ENCODE measurements at places on chromosomes 1 and 21.

DNA sequence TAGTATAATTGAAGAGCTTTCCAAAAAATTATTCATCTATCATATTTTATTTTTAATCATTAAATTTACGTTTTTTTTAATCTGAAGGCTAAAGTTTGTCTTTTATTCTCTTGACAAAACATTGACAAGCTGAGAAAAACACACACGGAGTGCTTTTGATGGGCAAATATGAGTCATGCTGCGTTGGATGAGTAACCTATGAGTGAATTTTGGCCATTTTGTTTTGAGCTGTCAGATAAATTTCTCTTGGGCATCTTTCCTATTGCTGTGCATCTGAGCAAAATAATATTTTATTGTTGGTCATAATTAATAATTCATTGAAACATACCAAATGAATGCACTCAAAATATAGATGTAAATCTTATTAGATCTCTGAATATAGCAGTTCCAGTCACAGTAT is 1144.1 kb upstream of the ADGRL2 start:
- DNase-seq: peak; percentile 11

GRCh38 chr1:85576266-85576641 is 4.3 kb upstream of the CCN1 start:
- no peak for DNase-seq

DNA sequence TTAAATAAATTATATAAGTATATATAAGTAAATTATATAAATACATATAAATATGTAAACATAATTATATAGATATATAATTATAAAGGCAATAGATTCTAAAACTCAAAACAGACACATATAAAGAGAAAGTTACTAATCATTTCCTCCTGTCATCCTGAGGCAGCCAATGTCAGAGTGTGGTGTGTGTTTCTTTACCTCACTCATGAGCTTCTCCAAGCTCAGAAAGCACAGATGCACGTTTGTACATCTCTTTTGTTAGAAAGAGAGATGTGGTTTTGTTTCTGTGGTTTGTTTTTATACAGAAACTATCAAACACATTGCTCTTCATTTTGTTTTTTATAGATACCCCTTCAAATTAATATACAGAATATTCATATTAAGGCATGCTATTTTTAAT is 594.8 kb downstream of the USP25 start:
- DNase-seq: no peak

GRCh38 chr1:200438911-200439310 is 29.1 kb upstream of the ZNF281 start:
- no peak for DNase-seq

DNA sequence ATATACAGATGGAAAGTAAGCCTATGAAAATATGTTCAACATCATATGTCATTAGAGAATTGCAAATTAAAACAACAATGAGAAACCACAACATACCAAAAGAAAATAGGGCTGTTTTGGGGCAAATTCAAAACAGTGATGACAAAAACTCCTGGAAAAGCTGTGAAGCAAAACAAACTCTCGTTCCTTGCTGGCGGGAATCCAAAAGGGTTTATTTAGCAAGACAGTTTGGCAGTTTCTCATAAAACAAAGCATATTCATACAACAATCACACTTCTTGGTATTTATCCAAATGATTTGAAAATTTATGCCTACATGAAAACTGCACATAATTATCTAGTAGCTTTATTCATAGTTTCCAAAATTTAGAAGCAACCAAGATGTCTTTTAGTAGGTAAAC is 44.4 kb downstream of the COL11A1 start:
- no peak for DNase-seq

- no peak for DNase-seq
These were observed 57.5 kb downstream of the TENT5C start for GRCh38 chr1:117663156-117663902.

GRCh38 chr1:159647616-159648015 is 60.0 kb downstream of the APCS start:
- no peak for DNase-seq

GRCh38 chr1:227725046-227725445 is 10.1 kb downstream of the JMJD4 start:
- DNase-seq: no peak

DNA sequence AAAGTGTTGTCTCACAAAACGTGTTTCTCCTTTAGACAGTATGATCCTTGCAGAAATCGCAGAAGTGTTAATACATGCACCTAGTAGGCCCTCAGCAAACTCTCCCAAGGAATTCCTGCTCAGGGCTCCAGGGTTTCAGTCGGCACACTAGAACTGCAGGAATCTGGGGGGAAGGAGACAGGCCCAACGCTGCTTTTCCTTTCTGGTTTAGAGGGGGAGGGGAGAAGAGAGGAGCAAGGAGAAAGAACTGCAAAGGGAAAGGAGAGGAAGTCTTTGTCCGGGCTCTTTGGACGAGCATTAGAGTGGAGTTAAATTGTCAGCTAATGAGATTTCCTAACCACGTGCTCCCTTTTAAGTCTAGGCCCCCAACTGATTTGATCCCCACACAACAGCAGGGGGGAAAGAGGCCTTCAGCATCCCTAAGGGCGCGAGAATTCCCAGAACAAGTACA is 103.7 kb upstream of the SOD1 start:
- DNase-seq: no peak

DNA sequence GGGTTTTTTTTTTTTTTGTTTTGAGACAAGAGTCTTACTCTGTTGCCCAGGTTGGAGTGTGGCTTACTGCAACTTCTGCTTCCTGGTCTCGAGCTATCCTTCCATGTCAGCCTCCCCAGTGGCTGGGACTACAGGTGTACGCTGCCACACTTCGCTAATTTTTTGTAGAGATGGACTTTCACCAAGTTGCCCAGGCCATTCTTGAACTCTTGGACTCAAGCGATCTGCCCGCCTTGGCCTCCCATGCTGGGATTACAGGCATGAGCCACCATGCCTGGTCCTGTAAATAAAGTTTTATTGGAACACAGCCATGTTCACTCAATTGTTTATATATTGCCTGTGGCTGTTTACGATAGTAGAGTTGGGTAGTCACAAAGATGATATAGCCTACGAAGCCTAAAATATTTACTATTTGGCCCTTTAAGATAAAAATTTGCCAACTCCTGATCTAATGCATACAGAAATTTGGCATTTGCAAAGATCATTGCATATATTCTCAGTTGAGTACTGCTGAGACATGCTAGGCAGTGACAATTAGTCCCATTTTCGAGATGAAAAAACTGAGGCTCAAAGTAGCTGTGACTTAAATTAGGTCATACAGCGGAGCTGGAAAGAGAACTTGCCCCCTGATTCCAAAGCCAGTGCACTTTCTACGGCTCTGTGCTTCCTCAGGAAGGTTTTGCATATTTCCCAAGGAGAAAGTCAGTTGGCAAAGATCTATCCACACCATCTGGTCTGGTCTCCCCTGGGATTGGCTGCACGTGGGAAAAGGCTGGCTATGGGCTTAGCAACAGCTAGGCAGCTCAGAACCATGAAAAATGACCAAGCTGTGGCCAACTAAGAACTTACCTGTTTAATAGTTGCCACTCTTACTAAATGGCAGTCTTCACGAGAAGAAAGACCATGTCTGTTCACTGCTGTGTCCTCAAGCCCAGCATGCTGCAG is 19.4 kb downstream of the MECR start:
- DNase-seq: no peak

- no peak for DNase-seq
These were observed 30.9 kb downstream of the PROX1 start for GRCh38 chr1:214018386-214019268.

DNA sequence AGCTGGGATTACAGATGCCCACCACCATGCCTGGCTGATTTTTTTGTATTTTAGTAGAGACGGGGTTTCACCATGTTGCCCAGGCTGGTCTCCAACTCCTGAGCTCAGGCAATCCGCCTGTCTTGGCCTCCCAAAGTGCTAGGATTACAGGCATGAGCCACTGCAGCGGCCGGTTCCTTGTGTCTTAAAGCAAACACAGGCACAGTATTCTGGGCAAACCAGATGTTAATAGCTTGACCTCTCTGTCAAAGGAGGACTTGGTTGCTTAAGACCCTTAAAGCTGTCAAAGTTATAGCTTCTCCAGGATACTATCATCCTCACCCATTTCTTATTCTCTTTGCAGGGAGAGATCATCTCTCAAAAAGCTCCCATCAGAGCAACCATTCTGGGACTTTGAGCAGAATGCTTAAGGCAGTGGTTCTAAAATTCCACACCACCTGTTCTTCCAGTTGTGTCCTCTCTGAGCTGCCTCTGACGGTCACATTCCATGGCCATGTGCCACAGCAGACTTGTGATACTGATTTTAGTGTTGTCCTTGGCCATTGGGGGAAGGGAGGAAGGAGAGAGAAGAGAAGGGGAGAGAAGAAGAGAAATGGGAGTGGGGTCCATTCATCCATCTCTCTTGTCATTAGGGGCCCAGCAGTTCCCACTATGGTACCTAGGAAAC is 81.8 kb downstream of the PBX1 start:
- DNase-seq: no peak

- DNase-seq: no peak
These were observed 141.5 kb downstream of the USH2A start for GRCh38 chr1:216281757-216282156.

DNA sequence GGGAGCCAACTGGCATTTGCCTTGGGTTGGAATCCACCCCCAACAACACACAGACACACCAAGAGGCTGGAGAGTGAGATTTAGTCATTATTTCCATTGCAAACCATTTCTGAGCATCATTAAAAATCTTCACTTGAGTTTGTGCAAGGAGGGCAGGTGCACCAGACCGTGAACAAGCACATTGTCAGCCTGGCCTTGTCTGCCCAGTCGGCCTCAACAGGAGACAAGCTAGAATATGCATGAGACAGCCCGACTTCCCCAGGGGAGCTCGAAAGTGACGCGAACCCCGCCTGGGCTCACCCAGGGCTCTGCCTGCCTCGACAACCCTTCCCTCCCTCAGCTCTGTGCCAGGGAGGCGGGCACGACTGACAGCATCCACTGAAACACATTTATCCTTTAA is 15.4 kb upstream of the GUCA2B start:
- no peak for DNase-seq

DNA sequence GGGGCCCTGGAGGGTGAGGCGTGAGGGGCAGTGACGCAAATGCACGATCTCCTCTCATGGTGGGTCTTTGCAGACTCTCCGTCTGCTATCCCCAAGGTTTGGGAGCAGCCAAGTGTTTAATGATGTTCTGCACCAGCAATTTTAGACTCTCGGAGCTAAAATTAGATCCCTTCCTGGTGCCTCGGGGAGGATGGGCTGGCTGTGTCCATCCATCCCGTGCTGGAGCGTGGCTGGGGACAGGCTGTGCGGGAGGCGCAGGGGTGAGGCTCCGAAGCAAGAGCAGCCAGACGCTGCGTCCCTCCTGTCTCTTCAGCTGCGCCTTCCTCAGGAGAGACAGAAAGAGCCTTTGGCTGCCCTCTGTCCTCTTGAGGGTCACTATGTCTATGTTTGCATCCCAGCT is 387.6 kb downstream of the CAMTA1 start:
- DNase-seq: no peak

GRCh38 chr1:70930062-70930461 is 117.6 kb downstream of the PTGER3 start:
- no peak for DNase-seq

GRCh38 chr1:110060034-110060661 is 10.3 kb downstream of the ALX3 start:
- DNase-seq: peak; percentile 28

GRCh38 chr1:197991594-197991993 is 74.4 kb downstream of the LHX9 start:
- no peak for DNase-seq

- no peak for DNase-seq
These were observed 32.4 kb upstream of the ENO1 start for GRCh38 chr1:8910914-8911313.

GRCh38 chr1:54597455-54598030 is 25.8 kb downstream of the FAM151A start:
- no peak for DNase-seq

- no peak for DNase-seq
These were observed 756 bp downstream of the RLF start for GRCh38 chr1:40161888-40162397.

DNA sequence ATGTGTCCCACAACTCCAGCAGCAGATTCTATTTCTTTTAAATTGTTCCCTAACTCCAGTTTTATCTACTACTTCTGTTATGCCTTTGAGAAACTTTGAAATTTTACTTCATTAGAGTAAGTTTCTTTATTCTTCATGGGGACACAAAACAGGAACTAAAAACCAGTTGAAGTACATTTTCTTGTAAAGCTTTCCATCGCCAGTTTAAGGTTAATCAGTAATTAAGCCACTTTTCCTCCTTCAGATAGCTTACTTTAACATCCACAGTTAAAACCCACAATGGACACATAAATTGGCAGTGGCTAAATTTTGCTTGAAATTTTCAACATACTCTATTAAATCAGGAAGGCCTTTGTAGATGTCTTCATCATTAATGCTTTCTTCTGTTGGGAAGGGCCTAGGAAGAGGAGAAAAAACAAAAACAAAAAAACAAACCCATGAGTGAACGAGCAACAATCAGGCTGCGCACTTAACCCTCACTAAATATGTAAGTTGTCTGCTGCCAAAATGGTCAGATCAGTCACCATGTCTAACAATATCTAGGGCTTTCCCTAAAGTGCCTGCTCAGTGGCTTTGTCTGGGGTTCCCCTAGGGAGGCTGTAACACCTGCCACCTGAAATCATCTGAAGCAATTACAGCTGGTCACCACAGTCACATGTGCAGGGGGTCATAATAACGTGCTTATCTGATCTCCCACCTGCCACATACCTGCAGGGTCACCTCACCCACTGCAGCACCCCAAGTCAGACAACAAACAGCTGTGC is 187.9 kb downstream of the VAV3 start:
- DNase-seq: no peak
